Panc1 (cell line): ENCODE measurements at places on chromosomes 5 and 9.

GRCh38 chr9:134947265-134947955, 29.7 kb upstream of the FCN1 start:
- H3K4me3 ChIP-seq = no peak overlapping the region
- H3K27ac ChIP-seq = no peak overlapping the region
- H3K36me3 ChIP-seq = no peaks in the 10 kb centered on the region
- H3K4me1 ChIP-seq = no peaks in the 10 kb centered on the region
- no peak for DNase-seq

DNA sequence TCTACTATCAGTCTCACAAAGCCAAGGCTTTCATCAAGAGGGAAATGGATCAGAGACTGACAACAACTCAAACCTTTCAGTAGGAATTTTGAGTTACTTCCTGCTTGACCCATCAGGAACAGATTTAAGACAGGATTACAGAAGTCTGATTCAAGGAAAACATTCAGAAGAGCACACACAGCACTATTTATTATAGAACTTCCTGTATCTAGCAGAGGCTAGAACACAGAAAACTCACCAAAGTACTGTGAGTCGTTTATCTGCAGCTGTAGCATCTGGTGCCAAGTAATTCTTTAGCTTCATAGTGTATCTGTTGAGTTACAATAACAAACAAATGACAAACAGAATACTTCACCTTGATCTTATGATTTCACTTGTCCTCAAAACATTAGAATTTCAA, 13.8 kb downstream of the LEAP2 start:
- H3K27ac ChIP-seq = no peak overlapping the region
- H3K36me3 ChIP-seq = peaks cover 55% of the 10 kb centered on the region
- no peak for DNase-seq
- H3K27me3 ChIP-seq = no peaks in the 10 kb centered on the region

DNA sequence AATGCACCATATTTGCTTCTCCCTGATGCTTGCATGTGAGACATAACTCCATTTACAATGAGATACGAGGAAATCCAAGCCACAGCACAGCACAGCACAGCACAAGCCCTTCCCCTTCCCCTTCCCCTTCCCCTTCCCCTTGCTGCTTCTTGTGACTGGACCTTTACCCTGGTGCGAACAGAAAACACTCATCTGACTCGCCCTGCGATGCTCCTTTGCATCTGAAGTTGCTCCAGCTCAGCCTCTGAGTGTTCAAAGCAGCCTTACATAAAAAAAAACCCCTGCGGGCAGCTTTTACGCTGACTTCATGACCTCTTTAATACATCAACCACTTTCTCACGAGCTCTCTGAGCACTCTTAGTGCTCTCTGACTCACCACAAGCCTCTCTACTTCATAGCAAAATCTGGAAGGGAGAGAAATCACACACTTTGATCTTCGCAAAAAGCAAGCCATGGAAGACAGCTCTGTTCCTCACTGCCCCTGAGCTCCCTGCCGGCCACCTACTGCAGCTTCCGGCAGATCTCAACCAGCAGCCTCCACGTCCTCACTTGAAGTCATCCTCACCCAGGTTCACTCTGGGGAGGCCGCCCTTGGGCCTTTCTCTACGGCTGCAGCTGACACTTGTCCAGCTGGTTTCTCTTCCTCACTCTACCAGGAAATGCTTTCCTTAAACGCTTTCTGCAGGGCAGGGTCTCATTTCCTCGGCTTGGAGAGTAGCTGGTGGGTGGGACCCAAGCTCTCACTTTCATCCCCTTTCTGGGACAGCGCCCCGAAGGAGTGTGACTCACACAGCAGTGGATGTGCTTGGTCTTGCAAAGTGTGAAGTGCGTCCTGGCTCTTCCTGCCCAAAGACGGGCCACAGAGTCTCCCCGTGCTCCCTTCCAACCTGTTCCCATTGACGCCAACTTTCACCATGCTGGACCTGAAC, 5.3 kb downstream of the SLC34A1 start:
- H3K36me3 ChIP-seq = no peaks in the 10 kb centered on the region
- H3K27me3 ChIP-seq = no peaks in the 10 kb centered on the region
- no peak overlapping the region for H3K4me3 ChIP-seq
- no peak overlapping the region for H3K27ac ChIP-seq

- no peak overlapping the region for H3K27ac ChIP-seq
- no peak for DNase-seq
- H3K36me3 ChIP-seq = no peaks in the 10 kb centered on the region
- no peaks in the 10 kb centered on the region for H3K27me3 ChIP-seq
- no peaks in the 10 kb centered on the region for H3K4me1 ChIP-seq
- no peak overlapping the region for H3K4me3 ChIP-seq
Measured at GRCh38 chr5:165594693-165595092, 2089.3 kb downstream of the MAT2B start.

GRCh38 chr5:102139029-102139428, 157.1 kb downstream of the SLCO4C1 start:
- no peaks in the 10 kb centered on the region for H3K36me3 ChIP-seq
- no peak overlapping the region for H3K27ac ChIP-seq
- no peak for DNase-seq
- H3K4me3 ChIP-seq = no peak overlapping the region
- no peaks in the 10 kb centered on the region for H3K27me3 ChIP-seq

GRCh38 chr9:13487936-13488335, 208.4 kb upstream of the MPDZ start:
- H3K4me3 ChIP-seq = no peak overlapping the region
- H3K4me1 ChIP-seq = no peaks in the 10 kb centered on the region
- no peaks in the 10 kb centered on the region for H3K27me3 ChIP-seq

- H3K27ac ChIP-seq = no peak overlapping the region
- no peaks in the 10 kb centered on the region for H3K27me3 ChIP-seq
- no peak overlapping the region for H3K4me3 ChIP-seq
- DNase-seq = no peak
- no peaks in the 10 kb centered on the region for H3K36me3 ChIP-seq
- H3K4me1 ChIP-seq = peaks cover 15% of the 10 kb centered on the region
Measured at GRCh38 chr5:99022250-99022649, 93.4 kb upstream of the CHD1 start.

DNA sequence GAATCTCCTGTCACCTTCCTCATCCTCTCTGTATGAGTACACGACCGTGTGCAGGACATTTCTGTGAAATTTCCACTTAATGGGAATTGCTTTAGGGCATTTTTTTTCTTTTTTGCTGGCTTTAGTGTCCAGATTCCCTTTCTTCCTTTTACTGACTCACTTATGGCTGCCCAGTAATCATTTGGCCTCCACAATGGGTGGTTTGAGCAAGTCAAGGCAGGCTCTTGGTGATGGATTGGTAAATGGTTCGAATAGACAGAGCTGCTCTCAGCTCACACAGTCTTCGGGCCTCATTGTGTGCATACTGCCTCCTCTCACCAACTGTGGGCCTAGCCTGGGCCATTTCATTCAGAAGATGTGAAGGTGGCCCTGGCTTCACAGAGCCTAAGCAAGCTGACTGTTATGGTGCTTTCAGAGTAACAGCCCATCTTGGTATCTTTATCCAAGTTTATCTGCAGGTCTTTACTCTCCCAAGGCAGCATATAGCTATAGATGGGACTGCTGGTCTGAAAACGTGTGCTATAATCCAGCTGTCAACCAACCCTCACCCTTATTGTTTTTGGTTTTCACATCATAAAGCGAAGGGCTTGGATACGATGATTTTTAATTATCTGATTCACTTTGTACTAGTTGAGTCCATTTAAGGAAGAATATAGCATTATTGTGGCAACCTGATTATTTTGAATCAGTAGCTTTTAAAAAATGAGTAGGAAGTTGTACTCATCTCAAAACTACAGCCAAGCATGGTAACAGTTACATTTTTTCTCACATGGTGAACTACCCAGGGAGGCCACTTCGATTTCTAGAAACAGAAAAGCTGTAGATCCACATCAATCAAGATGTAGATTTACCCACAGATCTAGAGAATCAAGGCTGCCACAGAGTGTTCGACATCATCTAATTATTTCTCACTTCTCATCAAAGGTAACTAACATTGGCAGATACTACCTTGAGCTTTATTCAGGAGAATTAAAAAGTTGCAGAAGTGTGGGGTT, 50.4 kb upstream of the CKMT2 start:
- DNase-seq = no peak
- no peak overlapping the region for H3K27ac ChIP-seq
- no peaks in the 10 kb centered on the region for H3K27me3 ChIP-seq
- no peak overlapping the region for H3K4me3 ChIP-seq

DNA sequence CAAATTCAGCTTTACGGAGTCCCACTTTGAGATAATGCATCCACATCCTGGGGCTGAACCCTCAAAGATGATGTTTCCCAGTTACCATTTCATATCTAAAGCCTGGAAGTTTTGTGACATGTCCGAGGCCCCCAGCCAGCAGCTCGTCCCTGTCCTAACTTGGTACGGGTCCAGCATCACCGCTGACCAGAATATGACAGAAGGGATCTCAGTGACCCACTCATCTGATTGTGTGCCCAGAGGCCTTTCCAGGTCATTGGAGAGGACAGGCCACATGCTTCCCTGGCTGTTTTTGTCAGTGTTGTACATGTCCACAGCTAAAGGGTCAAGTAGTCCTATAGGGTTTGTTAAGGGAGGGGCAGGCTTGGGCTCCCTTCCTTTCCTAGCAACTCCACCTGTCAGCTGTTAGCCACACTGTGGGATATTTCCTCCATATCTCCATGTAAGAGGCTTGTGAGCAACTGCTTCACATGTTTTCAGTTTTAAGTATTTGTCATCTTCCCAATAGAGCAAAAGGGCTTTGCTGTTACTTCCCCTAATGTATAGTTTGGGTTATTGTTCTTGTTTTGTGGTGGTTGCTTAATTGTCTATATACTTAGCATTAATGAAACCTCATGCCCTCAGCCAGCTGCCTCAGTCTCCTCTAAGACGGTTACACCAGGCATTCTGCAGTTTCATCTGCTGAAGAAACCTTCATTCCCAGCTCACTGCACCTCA, 33.4 kb downstream of the SECISBP2 start:
- H3K27ac ChIP-seq = no peak overlapping the region
- no peak overlapping the region for H3K4me3 ChIP-seq
- H3K4me1 ChIP-seq = no peaks in the 10 kb centered on the region
- no peak for DNase-seq

DNA sequence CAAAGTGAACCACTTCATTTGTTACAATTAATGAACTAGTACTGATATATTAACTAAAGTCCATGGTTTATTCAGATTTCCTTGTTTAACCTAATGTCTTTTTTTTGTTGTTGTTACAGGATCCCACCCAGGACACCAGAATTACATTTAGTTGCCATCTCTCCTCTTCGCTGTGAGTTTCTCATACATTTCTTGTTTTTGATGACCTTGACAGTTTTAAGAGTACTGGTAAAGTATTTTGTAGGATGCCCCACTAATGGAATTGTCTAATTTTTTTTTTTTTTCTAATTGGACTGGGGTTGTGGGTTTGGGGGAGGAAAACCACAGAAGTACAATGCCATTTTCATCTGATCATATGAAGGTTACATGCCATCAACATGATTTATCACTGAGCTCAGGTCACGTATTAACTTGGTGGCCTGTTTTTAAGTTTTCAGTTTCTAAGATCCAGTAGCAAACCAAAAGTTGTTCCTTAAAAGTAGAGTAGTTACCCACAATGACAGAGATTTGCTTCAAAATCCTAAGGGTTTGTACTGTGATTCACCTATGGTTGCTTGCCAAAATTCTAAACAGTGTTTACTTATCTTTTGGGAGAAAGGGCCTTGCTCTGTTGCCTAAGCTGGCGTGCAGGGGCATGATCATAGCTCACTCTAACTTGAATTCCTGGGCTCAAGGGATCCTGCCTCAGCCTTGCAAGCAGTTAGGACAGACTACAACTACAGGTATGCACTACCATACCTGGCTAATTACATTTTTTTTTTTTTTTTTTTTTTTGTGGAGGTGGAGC, 4.5 kb upstream of the OTULIN start:
- H3K27me3 ChIP-seq = no peaks in the 10 kb centered on the region
- H3K27ac ChIP-seq = no peak overlapping the region
- H3K4me3 ChIP-seq = no peak overlapping the region
- no peak for DNase-seq

DNA sequence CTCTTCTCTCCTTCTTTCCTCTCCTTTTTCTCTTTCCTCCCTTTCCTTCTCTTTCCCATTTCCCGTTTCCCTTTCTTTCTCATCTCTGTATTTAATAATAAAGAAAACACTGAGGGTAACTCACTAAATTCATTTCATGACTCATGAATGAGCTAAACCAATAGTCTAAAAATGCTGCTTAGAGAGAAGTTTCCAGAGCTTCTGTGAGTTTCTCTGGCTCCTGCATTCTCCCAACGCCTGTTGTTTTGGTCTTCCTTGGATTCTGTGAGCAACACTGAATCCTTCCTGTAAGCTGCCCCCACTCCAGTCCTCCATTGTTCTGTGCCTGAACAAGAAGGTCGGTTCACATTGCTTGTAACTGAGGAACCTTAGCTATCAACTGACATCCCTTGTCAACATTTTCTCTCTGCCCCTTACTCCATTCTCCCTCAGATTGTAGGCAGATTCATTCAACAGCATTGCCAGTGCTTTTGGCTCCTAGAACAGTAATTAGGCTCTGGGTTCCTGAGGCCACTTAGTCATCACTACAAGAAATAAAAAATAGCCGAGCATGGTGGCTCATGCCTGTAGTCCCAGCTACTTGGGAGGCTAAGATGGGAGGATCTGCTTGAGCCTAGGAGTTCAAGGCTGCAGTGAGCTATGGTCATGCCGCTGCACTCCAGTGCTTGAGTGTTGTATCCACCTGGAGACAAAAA, 237.7 kb upstream of the KLF4 start:
- no peak overlapping the region for H3K27ac ChIP-seq
- H3K4me1 ChIP-seq = no peaks in the 10 kb centered on the region
- no peaks in the 10 kb centered on the region for H3K36me3 ChIP-seq
- no peak for DNase-seq

DNA sequence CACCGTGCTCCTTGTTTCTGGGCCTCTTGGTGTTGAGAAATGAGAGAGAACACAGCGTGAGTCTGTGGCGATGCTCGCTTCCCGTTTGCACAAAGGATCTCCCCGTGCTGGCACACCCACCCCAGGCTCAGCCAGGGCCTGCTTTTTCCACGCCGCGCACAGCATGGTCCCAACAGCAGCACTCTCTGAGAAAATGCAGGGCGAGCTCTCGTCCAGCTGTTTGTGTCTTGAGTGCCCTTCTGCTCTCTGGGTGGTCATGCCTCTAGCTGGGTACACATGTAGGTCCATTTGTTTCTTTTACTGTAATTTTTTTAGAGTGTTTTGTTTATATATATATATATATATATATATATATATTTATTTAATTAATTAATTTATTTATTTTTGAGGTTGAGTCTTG, 26.6 kb downstream of the FBXW5 start:
- H3K27ac ChIP-seq = no peak overlapping the region
- H3K4me3 ChIP-seq = no peak overlapping the region
- no peaks in the 10 kb centered on the region for H3K27me3 ChIP-seq
- DNase-seq = no peak
- no peaks in the 10 kb centered on the region for H3K4me1 ChIP-seq
- no peaks in the 10 kb centered on the region for H3K36me3 ChIP-seq

GRCh38 chr9:5838884-5839571, 6.1 kb upstream of the ERMP1 start:
- H3K4me1 ChIP-seq = no peaks in the 10 kb centered on the region; the same call in 1 of the 2 replicates
- no peak overlapping the region for H3K4me3 ChIP-seq
- H3K36me3 ChIP-seq = no peaks in the 10 kb centered on the region
- peak overlapping the region; percentile 17; the same call in 1 of the 2 replicates for H3K27ac ChIP-seq

GRCh38 chr5:74763504-74763903, 3.4 kb downstream of the GFM2 start:
- peaks cover 19% of the 10 kb centered on the region for H3K36me3 ChIP-seq
- no peak overlapping the region for H3K4me3 ChIP-seq
- H3K27me3 ChIP-seq = no peaks in the 10 kb centered on the region
- H3K27ac ChIP-seq = no peak overlapping the region; the same call in 1 of the 2 replicates
- DNase-seq = no peak
